ENCODE measurements at places on chromosomes 6 and 20.

GRCh38 chr6:31617010-31617409 lies 2.0 kb downstream of the AIF1 start:
- no peak for DNase-seq

- DNase-seq, result no peak
Observed at GRCh38 chr6:133551847-133552341, 310.7 kb downstream of the EYA4 start.

- DNase-seq, result no peak
Observed at GRCh38 chr20:41655962-41656618, 37.9 kb upstream of the CHD6 start.

GRCh38 chr20:47272893-47273590 lies 83.5 kb downstream of the ZMYND8 start:
- DNase-seq, result peak; percentile 20

DNA sequence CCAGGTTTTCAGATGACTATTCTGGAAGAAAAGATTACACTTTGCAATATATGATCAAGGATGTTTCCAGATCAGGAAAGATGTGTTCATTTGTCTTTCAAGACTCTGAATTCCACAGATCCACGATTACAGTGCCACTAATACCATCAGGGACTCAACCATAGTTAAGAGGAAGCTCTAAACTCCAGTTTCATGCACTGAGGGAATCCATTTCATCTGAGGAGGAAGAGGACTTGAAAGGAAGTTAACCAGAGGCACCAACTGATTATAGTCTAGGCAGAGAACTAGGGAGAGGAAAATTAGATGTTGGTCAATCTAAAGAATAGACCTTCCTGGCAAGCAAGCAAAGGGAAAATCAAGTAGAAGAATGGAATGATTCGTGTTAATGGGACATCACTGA lies 218.3 kb upstream of the PRDM1 start:
- no peak for DNase-seq

- DNase-seq, result no peak
Observed at GRCh38 chr6:53020005-53020744, 25.1 kb upstream of the GSTA4 start.

DNA sequence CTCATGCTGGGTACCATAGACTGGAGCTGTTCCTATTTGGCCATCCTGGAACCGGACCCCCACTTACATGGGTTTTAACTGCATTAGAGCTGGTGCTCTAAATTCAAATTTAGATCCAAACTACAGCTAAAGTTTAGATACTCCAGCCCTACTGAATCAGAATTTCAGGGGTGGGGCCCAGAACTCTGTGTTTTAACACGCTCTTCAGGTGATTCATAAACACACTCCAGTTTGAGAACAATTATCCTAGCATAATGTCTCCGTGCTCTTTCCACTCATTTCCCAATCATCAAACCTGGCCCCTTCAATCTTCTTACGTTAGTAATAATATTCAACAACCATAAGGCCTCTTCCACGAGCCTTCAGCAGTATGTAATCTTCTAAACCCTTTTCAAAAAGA lies 15.3 kb downstream of the TRPC4AP start:
- DNase-seq, result no peak

DNA sequence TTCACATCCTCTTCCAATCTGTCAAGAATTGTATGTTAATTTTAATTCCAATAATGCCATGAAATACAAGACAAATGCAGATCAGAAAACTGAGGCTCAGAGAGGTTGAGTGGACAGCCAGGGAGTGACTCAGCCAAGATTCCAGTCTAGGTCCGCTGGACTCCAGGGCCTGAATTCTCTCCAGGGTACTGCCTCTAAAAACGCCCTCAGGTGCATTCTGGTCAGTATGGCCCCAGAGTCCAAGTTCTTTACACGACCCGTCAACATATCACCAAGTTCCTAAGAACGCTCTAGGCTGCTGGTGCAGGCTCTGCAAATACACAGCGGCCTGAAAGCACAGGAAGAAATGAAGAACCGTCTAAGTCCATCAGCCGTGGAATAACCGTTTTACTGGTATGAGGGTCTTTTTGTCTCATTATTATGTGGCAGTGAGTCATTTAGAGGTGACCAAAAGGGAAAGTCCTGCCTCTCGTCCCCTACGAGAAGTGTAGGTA lies 709 bp upstream of the ASXL1 start:
- DNase-seq, result no peak

DNA sequence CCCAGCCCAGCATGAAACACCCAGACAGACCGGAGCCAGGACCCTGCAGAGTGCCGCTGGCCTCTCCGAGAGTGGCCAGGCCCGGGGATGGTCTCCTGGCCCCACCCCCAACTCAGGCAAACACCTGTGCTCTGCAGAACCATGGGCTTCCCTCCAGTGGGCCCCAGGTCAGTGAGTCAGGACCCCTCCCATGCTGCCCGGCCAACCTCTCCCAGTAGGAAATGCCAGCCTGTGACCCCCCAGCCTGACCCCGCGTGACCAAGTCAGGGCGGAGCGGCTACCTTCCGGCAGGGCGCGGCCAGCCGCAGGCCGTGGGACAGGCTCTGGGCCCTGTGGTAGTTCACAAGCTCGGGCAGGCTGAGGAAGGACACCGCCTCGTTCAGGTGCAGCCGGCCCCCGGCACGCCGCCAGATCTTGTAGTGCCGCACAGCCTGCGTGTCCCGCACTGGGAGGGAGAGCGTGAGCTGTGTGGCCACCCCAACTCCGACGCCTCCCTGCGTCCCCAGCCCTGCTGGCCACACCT lies 3.2 kb downstream of the PTK6 start:
- no peak for DNase-seq

GRCh38 chr6:71396410-71396801 lies 107.8 kb downstream of the OGFRL1 start:
- DNase-seq, result no peak

- DNase-seq, result no peak
Observed at GRCh38 chr6:144326393-144326792, 41.3 kb downstream of the UTRN start.

- DNase-seq, result no peak
Observed at GRCh38 chr6:2876210-2877056, 26.7 kb downstream of the SERPINB9 start.

- no peak for DNase-seq
Observed at GRCh38 chr6:139904158-139904533, 529.7 kb upstream of the CITED2 start.

DNA sequence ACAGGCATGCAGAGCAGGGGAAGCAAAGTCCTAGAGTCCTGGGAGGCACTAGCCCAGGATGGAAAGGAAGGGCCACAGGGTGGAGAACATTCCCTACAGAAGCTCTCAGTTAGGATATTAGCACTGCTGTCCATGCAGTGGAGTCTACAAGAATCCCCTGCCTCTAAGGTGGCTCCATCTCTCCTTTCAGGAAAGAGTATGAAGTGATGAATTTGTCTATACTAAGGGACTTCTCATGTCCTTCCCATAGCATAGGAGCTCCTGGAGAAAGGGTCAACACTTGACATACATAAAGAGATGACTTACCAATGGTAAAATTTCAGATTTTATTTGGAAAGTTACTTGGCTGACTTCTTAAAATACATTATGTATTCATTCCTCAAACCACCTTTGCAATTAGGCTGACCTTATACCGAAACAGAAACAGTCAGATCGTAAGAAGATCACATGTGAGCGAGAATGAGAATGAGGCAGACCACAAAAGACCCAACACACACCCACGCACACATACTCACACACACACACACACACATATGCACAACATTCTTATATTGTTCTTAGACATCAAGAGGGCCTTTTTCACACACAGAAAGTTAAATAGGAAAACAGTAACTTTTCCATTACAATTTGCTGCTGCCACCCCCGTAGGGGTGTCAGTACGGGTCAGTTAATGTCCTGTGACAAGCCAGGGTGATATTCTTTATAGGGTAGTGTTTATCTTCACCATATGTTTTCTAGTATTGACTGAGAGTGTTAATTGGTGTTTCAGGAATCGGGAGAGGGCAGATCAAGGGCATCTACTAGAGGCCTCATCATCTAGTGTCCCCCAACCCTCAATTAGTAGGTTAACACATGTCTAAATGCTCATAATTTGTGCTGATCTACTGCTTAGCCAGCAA lies 159.4 kb downstream of the FAXC start:
- DNase-seq, result no peak

DNA sequence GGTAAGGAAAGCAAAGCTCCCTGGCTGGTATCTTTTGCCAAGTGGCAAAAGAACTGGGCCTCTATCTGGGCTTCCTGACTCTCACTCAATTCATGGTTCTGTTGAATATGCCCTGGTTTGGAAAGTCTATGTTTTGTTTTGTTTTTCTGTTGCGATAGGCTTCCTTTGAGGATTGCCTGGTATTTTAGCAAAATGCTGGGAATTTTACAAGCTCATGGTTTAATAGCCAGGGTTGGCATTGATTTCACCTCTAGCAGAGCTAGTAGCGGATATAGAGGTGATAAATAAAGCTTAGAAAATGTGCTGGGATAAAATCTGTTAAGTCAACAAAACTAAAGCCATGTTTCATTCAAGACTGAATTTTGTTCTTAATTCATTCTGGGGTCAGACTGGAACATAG lies 109.9 kb downstream of the RNF144B start:
- DNase-seq, result no peak

DNA sequence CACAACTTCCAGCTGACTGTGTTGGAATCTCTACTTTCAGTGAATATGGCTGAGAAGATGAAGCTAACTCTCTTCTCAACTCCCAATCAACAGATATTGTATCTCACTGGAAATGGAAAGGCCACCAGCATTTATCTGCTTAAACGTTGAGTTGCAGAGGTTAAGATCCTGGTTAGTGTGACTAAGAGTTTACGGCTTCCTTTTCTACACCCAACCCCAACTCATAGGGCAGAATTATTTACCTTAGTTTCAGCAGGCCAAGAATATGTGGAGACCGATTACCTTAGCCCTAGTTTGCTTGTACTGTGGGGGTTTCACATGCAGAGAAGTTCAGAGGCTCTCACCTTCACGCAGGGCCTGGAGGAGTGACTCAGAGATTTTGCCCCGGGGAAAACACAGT lies 1026.6 kb downstream of the EYS start:
- DNase-seq, result no peak

- no peak for DNase-seq
Observed at GRCh38 chr20:44644667-44645131, 6.8 kb downstream of the ADA start.

GRCh38 chr6:105458551-105458950 lies 55.7 kb upstream of the PREP start:
- DNase-seq, result no peak

DNA sequence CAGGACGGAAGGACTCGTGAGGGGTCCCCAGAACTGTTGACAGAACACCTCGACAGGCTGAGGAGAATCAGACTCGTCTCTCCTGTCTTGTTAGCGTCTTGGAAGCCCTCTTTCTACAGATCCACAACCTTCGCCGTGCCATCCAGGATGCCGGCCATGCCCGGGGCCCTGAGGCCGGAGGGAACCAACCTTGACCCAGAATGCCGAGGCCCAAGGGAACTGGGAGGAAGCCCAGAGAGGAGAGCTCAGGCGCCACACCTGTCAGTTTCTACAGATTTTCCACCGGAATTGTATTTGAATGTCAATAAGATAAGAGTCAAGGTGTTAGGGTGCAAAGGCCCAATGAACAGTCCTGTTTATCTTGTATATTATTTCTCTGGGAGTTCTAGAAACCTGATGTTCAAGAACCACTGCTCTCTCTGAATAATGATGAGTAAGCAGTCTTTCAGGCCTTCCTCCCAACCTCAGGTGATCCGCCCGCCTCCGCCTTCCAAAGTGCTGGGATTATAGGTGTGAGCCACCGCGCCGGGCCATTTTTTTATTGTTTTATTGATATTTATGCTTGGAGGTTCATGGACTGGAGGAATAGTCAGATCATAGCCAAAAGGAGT lies 799 bp upstream of the ME1 start:
- DNase-seq, result no peak

DNA sequence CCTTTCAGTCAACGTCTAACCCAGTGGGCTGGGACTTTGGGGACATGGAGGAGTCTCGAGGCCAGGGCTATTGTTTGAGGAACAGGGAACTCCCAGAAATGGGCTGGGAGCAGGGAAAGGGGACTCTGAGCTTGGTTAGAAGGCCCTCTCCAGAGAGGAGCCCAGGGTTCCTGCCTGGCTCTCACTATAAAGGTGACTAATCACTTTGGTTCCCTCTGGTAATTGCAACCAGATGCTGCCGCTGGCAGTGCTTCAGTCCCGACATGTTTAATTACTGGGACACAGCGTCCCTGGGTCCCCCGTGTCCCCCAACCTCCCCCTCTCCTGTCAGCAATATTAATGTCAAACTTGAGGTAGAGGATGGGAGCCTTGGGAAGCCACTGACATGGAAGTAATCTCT lies 5.0 kb upstream of the GDF5 start:
- no peak for DNase-seq

DNA sequence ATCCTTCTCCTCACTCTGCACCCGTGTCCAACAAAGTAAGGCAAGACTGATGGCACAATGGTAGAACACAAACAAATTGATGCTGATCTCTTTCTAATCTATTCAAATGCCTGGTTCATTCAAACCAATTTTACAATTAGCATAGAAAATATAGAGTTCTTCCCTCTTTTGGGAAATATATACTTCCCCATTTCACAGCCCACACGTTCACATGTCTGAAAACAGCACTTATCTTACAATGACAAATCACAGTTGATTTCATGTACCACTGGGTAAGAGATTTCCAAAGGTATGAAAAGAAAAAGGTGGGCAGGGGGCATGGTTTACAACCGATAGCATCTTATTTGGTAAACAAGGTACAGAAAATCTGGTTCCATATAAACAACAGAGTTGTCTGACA lies 137.6 kb downstream of the RNGTT start:
- DNase-seq, result no peak

DNA sequence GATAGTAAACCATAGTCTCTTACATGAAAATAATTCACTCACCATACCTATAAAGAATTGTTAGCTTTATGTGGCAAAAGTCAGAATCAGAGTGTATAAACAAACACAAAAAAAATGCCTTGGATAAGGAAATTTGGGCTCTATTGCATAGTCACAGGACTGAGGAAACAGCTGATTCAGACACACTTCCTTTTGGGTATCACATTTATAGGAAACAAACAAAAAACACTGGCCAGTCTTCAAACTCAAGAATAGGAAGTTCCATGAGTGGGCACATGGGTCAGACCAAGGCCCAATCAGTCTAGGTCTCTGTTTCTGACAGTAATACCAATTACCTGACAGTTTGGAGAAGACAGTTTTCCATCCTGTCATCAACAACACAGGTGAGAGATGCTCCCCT lies 8.0 kb downstream of the SLC18B1 start:
- no peak for DNase-seq

DNA sequence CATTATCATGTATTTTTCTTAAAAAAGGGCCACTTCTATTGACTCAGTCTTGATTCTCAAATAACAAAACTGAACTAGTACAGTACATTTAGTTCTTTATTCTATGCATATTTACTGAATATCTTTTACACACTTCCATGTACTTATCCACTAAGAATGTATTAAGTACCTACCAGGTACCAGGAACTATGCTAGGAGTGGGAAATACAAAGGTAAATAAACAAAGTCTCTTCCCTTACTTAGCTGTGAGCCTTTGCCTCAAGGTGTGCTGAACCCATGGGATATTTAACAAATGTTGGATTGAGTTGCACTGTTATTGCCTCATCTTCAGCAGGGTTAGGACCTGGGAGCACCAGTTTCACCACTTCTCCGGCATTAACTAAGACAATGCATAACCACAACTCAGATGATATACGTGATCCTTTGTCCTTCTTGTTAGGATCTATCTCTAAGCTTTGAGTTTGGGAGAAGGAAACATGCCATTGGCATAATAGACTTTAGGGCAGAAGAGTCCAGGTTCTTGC lies 533.9 kb downstream of the TFAP2B start:
- no peak for DNase-seq

- DNase-seq, result no peak
Observed at GRCh38 chr6:39353698-39354315, 31.3 kb upstream of the KCNK16 start.
